B cell (primary cell): ENCODE measurements at places on chromosomes 5 and 9.

DNA sequence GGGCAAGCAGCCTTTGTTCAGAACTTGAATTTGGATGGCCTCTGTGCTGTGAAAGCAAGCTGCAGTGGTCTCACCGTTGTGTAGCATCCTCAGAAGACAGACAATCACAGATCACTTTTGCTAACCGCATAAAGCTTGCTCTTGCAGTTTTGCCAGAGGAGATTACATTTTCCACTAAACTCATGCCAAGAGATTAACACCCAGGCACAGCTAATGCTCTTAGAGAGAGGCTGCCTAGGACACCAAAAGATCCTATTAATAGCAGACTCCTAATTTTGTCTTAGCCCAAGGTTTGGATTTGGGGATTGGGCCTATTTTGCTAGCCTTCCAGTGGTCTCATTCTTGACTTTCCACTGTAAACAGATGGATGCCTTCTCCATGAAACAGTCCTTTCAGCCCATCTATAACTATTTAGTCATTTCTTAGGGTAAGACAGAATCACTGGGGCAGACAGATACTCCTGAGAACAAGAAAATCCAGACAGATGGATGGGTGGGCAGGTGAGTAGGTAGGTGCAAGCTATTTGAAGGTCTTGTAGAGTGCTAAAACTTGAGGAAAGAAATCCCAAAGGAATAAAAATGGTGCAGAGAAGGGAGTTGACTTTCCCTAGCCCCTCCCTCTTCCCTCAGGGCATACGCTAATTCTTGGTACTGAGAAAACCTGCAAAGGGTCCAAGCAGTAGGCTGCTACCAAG lies 506.2 kb downstream of the SPOCK1 start:
- no peaks in the 10 kb centered on the region for H3K27me3 ChIP-seq
- H3K4me3 ChIP-seq: no peak overlapping the region
- H3K27ac ChIP-seq: no peak overlapping the region
- no peak for DNase-seq
- no peaks in the 10 kb centered on the region for H3K4me1 ChIP-seq

DNA sequence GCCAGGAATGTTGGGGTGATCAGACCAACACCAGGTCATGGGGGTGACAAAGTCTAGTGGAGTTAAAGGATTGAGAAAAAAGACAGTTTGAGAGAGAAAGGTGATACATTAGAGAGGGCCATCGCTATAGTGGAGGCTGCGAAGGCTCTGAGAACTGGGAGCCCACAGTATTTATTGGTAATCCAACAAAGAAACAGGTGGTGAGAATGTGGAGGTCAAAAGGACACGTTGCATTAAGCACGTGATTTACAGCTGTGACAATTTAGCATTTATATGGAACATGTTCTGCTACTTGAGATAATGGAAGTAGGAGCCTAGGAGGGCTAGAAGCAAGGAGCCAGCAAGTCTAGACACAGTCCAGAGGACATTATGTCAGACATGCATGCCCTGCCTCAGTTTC lies 2086.5 kb upstream of the C9orf72 start:
- H3K27me3 ChIP-seq: no peaks in the 10 kb centered on the region
- H3K4me3 ChIP-seq: no peak overlapping the region
- H3K27ac ChIP-seq: no peak overlapping the region
- H3K36me3 ChIP-seq: no peaks in the 10 kb centered on the region
- no peaks in the 10 kb centered on the region for H3K4me1 ChIP-seq

- H3K27me3 ChIP-seq: peaks cover 4% of the 10 kb centered on the region
- no peak overlapping the region for H3K4me3 ChIP-seq
- H3K27ac ChIP-seq: no peak overlapping the region
- no peaks in the 10 kb centered on the region for H3K36me3 ChIP-seq
- H3K4me1 ChIP-seq: peaks cover 15% of the 10 kb centered on the region
Observed at GRCh38 chr5:107294211-107294550, 376.6 kb downstream of the EFNA5 start.

DNA sequence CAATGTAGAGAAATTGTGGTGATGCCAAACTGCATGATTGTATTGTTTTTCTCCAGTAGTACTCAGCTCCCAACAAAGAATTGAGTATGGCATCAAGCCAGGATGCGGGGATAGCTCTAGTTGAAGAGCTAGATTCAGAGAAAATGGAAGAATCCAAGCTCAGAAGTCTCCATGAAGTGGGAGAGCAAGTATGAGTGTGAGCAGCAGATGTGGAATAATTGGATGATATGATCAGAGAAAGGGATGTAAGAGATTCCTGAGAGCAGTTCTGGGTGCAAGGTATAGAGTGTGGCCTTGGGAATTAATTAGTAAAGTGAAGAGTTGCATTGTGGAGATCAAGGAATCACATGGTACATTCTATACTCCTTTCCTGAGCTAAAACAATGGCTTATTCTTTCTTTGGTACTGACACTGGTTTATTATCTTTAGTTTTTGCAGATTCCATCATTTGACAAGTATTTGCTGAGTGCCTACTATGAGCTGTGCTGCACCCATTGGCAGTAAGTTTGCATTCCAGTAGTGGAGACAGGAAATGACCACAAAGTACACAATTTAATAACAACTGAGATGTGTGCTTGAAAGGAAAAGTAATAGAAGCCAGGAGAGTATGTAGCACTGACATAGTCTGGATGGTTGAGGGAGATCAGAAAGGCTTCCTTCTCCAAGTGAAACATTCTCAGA lies 177.1 kb downstream of the CPLANE1 start:
- H3K4me1 ChIP-seq: no peaks in the 10 kb centered on the region
- H3K36me3 ChIP-seq: no peaks in the 10 kb centered on the region
- no peaks in the 10 kb centered on the region for H3K27me3 ChIP-seq
- H3K4me3 ChIP-seq: no peak overlapping the region
- DNase-seq: no peak
- no peak overlapping the region for H3K27ac ChIP-seq

DNA sequence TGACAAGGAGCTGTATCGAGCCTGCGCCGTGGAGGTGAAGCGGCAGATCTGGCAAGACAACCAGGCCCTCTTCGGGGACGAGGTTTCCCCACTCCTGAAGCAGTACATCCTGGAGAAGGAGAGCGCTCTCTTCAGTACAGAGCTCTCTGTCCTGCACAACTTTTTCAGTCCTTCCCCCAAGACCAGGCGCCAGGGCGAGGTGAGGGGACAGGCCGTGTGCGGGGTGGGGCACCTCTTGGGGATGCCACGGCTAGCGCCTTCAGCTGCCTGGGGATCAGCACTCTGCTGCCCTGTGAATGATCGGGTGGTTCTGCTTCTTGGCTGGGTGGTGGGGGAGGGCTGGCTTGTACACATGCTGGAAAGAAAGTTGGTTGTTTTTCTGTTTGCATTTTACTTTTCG lies 1.7 kb downstream of the NELFB start:
- no peak for DNase-seq
- peaks cover 17% of the 10 kb centered on the region for H3K36me3 ChIP-seq
- no peak overlapping the region for H3K4me3 ChIP-seq
- no peaks in the 10 kb centered on the region for H3K27me3 ChIP-seq
- peaks cover 17% of the 10 kb centered on the region for H3K4me1 ChIP-seq
